ENCODE measurements at places on chromosomes 6 and 20.

GRCh38 chr6:24205020-24205492, 79.0 kb downstream of the NRSN1 start:
- peak; percentile 79 for DNase-seq

DNA sequence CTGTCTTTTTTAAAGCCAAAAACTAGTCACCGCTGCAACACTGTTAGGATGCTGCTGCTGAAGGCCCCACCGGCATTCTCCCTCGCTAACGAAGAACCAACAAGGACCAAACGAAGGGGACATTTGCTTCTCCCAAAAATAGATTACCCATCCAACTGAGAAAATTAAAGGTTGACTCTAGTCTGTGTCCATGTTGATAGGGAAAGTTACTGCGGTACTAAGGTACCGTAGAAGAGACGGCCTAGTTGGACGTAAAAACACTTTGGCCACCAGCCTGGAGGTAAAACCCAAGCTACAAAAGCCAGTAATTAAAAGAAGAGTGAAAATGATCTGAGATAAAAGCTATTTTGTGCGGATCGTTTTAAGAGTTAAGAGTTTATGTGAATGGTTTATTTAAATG, 11.8 kb upstream of the FOXF2 start:
- no peak for DNase-seq

GRCh38 chr20:62617711-62618483, 24.4 kb upstream of the SLCO4A1 start:
- DNase-seq: no peak

GRCh38 chr6:70336996-70337742, 34.3 kb upstream of the COL9A1 start:
- no peak for DNase-seq

- no peak for DNase-seq
Measured at GRCh38 chr6:116003668-116004067, 57.0 kb downstream of the FRK start.

GRCh38 chr6:22828179-22829062, 259.1 kb downstream of the HDGFL1 start:
- DNase-seq: peak; percentile 33

GRCh38 chr6:37941871-37942270, 122.3 kb downstream of the ZFAND3 start:
- DNase-seq: no peak

DNA sequence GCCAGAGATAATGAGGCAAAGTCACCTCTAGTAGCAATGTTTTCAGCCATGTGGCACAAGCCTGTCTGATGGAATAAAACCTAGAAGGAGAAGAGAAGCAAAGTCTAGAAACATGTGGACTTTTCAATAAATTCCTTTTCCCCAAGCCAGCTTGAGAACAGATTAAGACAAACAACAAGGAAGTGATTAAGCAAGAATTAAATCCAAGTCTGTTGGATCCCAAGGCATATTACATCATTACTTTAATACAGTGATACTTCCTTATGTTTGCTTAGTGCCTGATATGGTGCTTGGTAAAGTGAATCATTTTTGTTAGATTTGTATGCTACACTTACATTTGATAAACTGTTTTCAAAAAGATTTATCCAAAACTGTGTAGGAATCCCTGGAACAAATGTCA, 260.3 kb upstream of the FAM83B start:
- DNase-seq: no peak

GRCh38 chr20:57907131-57908000, 197.6 kb upstream of the PMEPA1 start:
- no peak for DNase-seq

GRCh38 chr20:61907081-61907891, 158.4 kb downstream of the TAF4 start:
- no peak for DNase-seq

DNA sequence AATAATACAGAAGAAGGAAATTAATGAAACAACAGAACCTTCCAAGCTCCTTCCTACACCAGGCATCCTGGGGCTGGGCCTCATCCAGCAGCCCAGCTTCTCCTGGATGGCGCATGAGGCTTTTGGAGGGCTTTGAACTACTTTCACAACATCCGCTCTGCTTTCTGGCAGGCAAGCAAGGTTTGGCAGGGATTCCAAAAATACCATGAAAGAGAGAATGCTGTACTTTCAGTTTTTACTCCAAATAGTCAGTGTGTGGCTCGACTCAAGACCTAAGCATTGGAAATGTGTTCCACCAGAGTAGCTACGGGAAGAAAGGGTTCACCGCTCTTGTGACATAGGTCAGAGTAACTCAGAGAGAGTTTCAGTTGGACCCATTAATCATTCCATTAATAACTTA, 125.4 kb downstream of the OPRM1 start:
- DNase-seq: no peak

- DNase-seq: no peak
Measured at GRCh38 chr6:149405823-149406765, 6.0 kb downstream of the SUMO4 start.

DNA sequence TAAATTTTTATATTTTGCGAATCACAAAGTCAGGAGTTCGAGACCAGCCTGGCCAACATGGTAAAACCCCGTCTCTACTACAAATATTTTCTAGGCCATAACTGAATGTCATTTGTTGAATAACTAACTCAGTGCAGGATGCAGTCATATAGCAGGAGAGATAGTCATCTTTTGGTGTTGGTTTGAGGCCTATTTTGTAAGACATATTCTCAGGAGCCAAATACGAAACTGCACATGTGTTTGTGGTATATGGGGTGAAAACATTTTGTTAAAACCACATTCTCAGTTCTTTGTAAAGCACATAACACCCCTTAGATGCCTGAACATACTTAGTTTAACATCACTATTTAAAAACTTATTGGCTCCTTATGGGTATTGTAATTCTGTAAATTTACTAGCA, 4.7 kb upstream of the ENPP5 start:
- DNase-seq: no peak

DNA sequence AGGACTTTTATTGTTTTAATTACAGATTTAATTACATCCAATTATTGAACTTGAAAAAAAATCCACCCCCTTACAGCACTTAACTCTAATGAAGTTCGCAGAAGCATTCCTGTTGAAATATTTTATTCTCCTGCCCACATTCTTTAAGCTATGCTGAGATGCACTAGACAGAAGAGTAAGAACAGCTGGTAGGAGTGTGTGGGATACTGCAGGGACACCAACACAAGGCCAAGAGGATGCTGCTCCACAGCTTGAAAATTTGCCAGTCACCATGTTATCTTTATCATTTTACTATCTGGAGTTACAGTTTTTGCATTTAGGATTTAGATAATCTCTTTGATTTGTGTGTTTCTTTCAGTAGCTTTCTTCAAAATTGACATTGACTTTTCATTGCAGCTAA, 180.7 kb downstream of the EPHA7 start:
- DNase-seq: no peak

DNA sequence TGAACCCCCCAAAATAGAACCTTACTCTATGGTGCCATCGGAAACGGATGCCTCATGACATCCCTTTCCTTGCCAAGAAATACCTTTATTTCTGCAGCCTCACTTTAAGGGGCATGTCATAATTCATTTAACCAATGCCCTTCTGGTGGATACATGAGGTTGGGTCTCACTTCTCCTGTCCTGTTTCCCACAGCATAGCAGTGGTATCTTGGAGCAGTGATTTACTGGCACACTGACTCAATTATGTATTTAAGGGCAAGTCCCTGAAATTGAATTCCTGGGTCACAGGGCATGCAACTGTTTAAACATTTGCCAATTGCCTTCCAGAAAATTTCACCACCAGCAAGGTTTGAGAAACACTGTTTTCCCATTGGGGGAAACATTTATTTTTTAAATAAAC, 639 bp upstream of the LBP start:
- no peak for DNase-seq

GRCh38 chr20:45796337-45797065, 4.7 kb downstream of the DNTTIP1 start:
- DNase-seq: no peak

GRCh38 chr20:51598556-51598955, 56.0 kb upstream of the NFATC2 start:
- no peak for DNase-seq

- DNase-seq: no peak
Measured at GRCh38 chr20:49742948-49743347, 29.3 kb upstream of the B4GALT5 start.
